Cortex of kidney (tissue), 1 donor: ENCODE measurements at places on chromosomes 6 and 20.
A peak's percentile ranks its signal among the peaks of the same experiment; 100 is the strongest.

- no peak for DNase-seq
These were observed 259.2 kb downstream of the UTRN start for GRCh38 chr6:144544266-144544830.

DNA sequence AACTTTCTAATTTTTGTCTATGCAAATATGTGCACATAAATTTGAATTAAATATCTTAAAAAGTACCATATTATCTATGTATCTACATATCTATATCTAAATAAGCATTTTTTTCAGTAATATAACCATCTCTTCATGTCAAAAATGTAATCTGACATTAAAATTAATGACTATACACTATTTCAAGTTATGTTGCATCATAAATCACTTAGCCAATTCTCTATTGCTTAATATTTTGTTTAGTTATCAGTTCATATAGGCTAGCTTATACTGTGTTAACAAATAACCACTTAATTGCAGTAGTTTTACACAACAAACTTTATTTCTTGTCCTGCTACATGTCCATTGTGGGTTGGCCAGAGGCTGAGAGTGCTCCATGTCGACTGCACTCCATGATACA lies 360.8 kb downstream of the EPM2A start:
- DNase-seq: no peak

- no peak for DNase-seq
These were observed 130.1 kb upstream of the ASCC3 start for GRCh38 chr6:101011186-101011585.

DNA sequence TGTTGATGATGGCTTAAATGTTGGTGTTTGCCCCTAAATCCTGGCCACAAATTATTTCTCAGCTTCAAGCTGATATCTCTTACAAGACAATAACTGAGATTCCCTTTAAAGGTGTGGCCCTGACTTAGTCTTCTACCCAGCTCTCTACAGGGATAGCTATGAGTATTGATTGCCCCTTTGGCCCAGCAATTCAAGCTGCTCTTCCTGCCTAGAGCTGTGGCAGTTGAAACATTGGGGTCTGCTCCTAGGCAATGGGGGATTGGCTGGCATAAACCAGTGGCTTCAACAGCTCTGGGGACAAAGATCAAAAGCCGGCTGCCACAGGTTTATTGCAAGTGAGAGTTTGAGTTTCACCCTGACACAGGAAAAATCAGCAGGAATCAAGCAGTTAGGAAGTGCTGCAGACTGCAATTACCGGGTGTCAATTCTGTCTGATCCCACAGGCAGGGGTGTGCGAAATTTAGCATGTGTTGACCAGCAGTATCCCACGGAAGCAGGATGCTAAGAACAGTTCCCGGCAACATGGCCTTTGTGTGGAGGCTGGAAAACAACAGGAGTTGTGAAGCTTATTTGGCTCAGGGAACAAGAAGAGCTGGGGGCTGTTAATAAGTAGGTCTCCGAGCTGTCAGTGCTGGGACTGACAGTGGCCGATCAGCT lies 66.2 kb upstream of the IYD start:
- DNase-seq: no peak

DNA sequence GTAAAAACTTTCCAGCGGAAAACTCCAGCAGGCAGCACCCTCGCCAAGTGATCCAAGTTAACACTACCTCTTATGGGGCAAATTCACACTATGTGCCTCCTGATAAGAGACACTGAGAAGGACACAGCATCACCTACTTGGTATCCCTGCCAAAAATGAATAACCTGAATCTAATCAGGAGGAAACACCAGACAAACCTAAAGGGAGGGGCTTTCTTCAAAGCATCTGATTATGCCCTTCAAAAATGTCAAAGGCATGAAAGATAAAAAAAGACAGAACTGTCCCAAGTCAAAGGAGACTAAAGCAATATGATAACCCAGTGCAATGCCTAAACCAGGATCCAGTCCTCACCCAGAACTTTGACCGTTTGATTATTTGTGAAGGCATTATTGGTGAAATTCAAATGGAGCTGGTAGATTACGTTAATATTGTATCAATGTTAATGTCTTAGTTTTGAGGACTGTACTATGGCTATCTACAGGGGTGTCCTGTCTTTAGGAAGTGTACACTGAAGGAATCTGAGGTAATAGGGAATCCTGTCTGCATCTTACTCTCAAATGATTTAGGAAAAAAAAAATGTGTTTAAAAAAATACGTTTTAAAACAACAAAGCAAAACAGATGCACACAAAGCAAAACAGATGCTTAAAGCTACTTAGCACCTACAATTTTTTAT lies 8.3 kb downstream of the TBC1D7 start:
- DNase-seq: no peak

DNA sequence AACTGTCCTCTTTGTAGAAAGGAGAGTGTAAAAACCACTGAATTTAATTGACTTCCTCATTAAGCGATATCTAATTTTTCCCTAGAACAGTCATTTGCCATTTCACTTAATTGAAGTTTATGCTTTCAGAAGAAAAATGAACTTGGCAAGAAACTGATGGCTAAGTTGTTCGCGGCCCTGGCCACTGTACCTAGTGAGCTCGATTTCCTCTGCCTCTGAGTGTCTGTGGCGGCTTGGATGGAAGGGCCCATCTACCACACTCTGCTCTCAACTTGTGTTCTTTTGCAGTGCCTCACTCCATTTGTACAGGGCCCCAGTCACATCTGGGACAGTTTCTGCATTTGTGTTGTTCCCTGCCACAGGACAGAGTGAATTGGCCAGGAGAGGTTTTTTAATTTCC lies 102.9 kb downstream of the BCAS1 start:
- no peak for DNase-seq

DNA sequence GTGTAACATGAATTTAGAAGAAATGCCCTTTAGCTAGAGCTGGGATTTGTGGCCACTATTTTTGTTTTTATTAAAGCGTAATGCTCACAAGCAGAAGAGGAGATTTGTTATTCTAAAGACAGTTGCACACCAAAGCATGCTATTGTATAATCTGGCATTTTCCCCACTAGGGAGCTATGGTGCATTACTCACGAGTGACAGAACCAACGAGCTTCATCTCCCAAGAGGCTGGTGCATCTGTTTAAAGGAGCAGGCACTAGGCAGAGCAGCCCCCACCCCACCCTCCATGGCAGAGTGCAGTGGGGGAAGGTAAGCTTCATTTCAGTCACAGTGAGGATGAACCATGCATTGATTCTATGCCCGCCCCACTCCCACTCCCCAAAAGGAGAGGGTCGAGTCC lies 287.3 kb upstream of the TSHZ2 start:
- no peak for DNase-seq

GRCh38 chr6:167407239-167408064 lies 82.6 kb downstream of the TTLL2 start:
- no peak for DNase-seq

GRCh38 chr20:46212876-46213275 lies 94.8 kb downstream of the CD40 start:
- DNase-seq: no peak

DNA sequence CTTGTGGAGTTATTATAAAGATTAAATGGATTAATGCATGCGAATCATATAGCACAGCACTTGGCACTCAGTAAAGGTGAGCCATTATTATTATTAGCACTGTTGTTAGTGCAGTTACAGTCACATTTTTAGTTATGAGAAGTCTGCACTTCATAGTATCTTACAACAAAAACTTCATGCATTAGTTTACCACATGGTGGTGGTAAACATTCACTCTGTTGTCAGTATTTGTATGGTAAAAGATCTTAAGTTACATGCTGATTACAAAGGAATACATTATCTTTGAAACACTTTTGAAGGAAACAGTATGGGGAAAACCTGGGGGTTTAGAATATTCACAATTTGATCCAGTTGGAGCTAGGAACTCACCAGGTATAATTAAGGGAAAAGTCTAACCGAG lies 20.8 kb downstream of the TMEM14A start:
- no peak for DNase-seq

DNA sequence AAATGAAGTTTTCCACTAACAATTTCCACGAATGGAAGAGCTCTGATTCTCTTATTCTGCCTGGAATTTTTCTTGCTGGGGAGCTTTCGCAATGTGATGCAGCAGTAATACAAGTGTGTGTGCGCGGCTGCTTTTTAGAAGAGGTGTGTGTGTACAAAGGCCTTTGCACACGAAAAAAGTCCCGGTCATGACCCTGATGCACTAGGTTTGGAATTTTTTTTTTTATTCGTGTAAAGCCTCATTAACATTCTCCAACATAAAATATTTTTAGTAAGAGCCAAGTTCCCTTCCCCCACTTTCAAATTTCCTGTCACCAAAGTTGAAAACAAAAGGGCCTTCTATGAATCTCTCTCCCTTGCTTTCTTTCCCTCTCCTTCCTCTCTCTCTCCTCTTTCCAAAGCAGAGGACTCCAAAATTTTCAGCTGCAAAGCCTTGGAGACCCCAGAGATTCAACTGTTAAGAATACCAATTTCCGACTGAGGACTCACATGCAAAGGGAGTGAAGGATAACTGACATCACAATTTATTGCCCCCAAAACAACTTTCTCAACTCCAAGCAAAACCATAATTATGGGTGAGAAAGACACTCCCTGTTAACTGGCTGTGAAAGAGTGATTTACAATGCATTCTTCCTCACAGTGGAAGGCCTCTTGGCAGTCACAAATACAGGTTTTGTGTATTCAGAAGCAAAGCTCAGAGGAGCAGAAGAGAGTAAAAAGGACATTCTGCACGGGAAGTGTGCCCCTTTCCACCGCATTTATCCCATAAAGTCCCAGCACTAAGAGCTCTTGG lies 421.2 kb upstream of the JARID2 start:
- DNase-seq: no peak

DNA sequence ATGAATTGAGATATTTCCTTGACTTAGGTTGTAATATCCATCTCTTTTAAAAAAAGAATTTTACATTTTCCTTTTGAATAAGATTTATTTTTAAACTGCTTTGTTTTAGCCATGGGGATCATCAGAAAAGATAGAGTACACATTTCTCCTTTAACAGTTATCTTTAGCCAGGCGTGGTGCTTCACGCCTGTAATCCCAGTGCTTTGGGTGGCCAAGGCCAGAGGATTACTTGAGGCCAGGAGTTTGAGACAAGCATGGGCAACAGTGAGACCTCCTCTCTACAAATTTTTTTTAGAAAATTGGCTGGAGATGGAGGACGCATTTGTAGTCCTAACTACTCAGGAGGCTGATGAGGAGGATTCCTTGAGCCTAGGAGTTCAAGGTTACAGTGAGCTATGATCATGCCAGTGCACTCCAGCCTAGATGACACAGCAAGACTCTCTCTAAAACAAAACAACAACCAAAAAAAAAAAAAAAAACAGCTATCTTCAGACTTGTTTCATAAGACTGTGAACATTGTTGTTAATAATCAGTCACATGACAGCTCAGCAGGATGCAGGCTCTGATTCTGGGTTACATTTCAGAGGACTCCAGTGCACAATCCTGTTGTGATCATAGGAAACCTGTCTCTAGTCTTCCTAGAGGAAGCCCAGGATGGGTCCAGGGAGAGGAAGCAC lies 2.0 kb upstream of the SLC17A3 start:
- no peak for DNase-seq

GRCh38 chr20:11716239-11716944 lies 201.3 kb upstream of the BTBD3 start:
- DNase-seq: no peak

GRCh38 chr20:46363874-46364669 lies 42.3 kb downstream of the ELMO2 start:
- DNase-seq: peak; percentile 24

GRCh38 chr6:127096167-127096566 lies 22.3 kb upstream of the RSPO3 start:
- no peak for DNase-seq

DNA sequence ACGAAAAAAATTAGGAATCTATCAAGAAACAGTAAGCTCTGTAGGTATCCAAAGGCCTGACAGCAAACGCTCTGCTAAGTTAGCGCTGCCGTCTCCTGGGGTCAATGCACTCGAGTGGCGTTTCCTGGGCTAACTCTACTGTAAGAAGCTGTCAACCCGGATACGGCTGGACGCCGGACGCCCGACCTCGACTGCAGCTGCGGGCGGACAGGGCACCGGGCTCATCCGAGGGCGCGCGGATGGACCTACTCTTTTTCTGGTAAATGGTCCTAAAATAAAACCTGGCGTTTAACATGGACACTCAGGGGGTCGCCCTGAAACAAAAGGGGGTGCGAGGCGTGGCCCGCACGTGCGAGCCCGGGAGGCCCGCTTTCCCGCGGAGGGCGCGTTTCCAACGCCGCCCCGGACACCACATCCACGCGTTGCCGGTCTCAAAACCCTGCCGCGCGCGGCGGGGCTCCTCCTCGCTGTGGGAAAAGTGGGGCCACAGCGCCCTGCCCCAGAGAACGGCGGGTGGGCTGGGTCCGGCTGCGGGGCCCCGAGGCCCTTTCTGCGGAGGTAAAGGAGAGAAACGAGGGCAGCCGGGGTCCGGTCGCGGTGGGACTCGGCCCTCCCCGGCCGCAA lies 537 bp downstream of the TCP1 start:
- DNase-seq: no peak

- DNase-seq: no peak
These were observed 196.8 kb downstream of the SMOC2 start for GRCh38 chr6:168637834-168638233.

DNA sequence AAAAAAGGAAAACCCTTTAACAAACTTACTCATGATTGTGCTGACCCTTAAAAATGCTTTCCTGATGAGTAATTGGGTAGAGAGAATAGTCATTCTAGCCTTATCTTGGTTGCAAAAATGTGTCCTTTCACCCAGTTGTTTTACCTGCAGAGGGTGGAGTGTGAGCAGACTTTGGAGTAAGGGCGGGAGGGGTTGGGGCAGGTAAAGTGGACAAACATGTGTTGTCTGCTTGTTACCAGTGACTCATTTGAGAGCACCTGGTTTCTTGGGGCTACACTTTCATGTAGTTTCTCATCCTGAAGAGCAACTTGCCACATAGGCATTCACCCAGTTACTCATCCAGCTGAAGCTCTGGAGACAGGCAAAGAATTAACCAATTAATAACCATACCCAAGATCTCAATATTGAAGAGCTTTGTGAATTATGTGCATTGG lies 121.1 kb downstream of the TNFRSF21 start:
- no peak for DNase-seq

GRCh38 chr20:58883241-58883691 lies 30.8 kb downstream of the GNAS start:
- DNase-seq: no peak

DNA sequence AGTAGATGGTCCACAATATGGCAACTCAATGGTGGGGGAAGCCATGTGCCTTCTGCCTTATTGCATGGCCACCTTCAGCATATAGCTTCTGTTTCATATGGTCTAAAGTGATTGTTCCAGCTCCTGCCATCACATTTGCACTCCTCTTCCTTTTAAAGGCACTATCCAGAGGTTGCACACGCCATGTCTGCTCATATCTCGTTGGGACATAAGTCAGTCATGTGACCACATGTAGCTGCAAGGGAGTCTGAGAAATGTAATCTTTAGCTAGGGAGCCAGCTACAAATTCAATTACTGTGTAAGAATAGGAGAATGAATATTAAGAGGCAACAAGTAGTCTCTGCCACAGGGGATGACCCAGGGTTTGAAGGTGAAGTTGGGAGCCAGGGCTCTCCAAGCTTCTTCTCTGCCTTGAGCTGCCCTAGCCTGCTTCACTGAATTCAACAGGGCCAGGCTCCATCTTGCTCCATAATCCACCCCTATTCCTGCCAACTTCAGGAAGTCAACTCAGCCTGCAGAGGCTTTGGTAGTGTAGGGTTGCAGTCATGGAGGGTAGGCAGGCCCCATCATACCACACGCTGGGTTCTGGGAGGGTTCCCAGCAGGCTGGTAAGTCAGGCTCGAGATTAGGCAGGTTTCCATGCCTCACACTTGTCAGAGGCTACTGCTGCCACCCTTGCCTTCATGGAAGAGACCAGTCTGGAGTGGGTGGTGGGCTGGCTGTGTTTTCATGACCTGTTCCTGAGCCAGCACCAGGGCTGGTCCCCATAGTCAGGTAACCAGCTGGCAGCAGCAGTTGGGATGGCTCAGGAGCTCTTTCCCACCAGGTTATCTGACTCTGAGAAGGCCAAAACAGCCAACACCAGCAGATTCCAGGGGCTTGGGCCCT lies 56.7 kb upstream of the SAYSD1 start:
- no peak for DNase-seq
